ENCODE measurements at places on chromosomes 3 and 15. TPM values are rescaled to one million over a fixed set of nuclear protein-coding genes. Genes with fewer than 3 reads are reported as not detected.

RASGRP1 gene
- 6.1 TPM for total RNA-seq

ACKR4 gene
- total RNA-seq: 3.8 TPM

NR1D2 gene
- total RNA-seq: 8.8 TPM

BSN gene
- 0.27 TPM for total RNA-seq

SAMD7 gene
- 0.96 TPM for total RNA-seq
